NCI-H2107 (cell line): ENCODE measurements at places on chromosomes 6 and 20.

DNA sequence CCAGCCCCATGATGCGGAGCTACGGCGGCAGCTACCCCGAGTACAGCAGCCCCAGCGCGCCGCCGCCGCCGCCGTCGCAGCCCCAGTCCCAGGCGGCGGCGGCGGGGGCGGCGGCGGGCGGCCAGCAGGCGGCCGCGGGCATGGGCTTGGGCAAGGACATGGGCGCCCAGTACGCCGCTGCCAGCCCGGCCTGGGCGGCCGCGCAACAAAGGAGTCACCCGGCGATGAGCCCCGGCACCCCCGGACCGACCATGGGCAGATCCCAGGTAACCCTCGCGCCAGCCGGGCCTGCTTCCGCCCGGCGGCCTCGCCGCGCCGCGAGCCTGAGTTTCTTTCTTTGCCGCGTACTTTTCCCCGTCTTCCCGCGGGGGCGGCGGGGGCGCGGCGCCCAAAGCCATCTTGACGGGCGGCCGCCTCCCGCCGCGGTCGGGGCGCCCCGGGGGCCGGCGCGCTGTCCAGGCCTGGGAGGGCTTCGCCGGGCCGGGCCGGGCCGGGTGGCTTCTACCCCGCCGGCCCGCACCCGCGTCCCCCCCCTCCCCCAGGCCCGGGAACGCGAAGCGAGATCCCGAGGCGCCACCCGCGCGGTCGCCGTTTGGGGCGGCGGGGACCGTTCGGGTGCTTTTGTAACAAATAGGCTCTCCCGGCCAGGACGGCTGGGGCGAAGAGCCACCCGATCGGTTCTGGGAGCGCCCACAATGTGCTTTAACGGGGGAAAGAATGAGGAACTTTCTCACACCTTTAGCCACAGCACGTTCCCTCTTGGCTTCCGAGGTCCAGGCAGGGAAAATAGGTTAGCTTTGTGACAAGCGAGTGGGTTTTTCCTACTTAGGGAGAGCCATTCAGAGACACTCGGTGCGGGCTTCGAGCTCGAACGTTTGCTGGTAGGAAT, 2.3 kb downstream of the ARID1B start:
- no peak for DNase-seq

GRCh38 chr20:24965065-24965919, 16.2 kb downstream of the CST7 start:
- DNase-seq: no peak

DNA sequence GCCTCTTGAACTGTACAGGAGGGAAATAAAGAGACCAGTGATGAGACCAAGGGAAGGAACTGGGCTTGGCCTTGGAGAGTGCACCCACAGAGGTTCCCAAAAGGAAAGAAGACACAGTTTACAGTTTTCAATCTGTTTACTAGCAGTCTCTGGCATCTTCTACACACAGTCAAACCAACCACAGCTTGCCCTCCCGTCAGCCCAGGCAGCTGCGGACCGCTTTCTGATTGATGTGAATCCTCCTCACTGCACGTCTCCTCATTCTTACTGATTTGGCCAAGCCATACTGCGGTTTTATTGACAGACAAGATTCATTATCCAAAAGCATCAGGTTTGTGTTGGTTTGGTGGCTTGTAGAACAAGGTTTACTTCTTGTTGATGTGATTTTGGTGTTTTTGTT, 104.5 kb upstream of the ASF1A start:
- DNase-seq: no peak

DNA sequence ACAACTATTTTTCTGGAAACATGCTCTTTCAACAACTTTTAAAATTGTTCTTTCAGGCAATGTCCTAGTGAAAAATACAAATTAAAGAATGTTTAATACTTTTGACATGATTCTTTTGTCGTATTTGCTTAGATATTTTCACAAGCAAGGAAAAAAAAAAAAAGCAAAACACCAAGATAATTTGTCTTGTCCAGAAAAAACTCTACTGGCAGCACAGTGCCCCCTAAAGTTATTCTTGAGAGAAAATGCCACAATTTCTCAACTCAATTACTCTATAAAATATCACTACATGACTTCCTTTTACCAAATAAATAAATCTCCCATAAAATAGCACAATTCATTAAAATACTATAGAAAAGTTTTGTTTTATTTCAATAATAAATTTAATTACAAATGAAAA, 652.5 kb upstream of the EPHA7 start:
- no peak for DNase-seq

GRCh38 chr6:114650891-114651290, 308.1 kb upstream of the HS3ST5 start:
- no peak for DNase-seq

- no peak for DNase-seq
Measured at GRCh38 chr6:139361211-139361610, 13.2 kb downstream of the CITED2 start.

GRCh38 chr6:143900358-143900757, 36.1 kb downstream of the ZC2HC1B start:
- no peak for DNase-seq

- no peak for DNase-seq
Measured at GRCh38 chr6:55594442-55594841, 15.4 kb upstream of the HMGCLL1 start.

- no peak for DNase-seq
Measured at GRCh38 chr6:45587229-45588060, 209.7 kb upstream of the SUPT3H start.

- no peak for DNase-seq
Measured at GRCh38 chr20:37566590-37567330, 39.1 kb upstream of the BLCAP start.

DNA sequence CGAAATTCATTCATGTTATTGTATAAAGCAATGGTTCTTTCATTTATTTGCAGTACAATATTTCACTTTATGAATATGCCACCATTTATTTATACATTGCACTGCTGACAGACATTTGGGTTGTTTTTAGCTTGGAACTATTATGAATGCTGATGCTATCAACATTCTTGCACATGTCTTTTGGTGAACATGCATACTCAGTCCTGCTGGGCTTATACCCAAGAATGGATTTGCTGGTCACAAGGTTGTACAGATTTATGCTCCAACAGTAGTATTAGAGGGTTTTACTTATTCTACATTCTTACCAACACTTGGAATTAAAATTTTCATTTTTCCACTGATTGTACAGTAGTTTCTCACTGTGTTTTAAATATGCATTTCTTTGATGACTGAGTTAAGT, 126.2 kb downstream of the PTPRK start:
- no peak for DNase-seq

DNA sequence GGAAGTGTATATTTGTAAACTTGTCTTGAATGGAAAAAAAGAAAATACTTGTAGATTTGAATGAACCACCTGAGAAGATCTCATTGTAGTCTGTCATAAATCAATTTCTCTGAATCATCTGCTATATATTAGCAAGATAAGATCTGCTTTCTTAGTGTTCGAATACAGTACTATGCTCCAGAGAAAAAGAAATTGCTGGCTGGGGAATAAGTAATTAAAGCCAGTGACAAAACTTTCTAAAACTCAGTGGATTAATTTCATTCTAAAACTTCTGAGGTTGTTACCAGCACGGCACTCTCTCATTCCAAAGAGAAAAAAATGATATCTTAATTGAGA, 22.4 kb upstream of the MROH8 start:
- DNase-seq: no peak

- no peak for DNase-seq
Measured at GRCh38 chr6:15502446-15503345, 160.1 kb downstream of the DTNBP1 start.

DNA sequence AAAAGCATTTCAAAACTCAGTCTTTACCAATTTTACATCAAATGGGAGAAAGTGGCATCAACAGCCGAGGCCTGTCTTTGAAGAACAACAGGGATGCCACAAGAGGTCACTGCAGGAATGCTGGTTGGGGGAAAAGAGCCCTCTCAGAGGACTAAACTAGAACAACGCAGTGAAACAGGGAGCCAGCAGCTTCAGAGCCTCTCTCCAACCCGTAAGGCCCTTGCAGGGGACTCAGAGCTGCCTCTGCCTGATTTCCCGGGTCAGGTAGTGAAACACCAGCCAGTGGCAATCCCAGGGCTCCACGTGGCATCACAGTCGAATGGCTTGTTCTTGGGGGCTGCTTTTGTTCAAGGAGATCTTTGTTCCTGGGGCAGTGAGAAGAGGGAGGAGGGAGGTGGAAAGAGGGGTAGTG, 55.0 kb upstream of the KCNK16 start:
- DNase-seq: no peak

GRCh38 chr6:21455071-21455470, 138.5 kb upstream of the SOX4 start:
- DNase-seq: no peak

GRCh38 chr6:124823240-124824111, 138.8 kb upstream of the RNF217 start:
- no peak for DNase-seq

GRCh38 chr6:50819904-50820868, 1.5 kb downstream of the TFAP2B start:
- DNase-seq: no peak

DNA sequence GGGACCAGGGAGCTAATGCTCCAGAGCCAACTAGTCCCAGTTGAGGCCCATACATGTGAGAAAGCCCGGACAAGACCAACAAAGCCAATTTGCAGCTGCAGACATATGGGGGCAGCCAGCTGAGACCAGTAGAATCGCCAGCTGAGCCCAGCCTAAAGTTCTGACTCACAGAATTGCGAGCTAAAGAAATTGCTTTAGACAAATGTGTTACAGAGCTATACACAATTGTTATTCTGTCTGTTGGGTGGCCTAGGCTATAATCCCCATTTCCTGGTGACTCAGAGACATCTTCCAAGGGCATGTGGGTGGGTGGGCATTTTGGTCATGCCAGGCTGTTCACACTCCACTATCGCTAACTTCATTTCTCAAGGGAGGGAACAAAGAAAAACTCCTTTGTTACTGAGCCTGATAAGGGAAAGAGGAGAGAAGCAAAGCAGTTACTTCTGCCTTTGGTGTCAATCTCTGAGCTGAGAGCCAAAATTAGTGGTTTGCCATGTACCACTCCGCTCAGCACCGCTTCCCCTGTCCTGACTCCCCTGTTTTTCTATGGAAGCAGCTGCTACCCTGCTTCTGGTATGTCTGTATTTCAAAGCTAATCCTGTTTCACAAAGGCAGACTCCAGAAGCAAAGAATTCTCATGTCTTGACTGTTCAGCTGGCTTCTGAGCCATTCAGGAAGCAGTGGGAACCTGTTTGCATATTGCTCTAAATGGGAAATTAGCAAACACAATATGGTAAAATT, 26.1 kb downstream of the SCP2D1 start:
- no peak for DNase-seq

DNA sequence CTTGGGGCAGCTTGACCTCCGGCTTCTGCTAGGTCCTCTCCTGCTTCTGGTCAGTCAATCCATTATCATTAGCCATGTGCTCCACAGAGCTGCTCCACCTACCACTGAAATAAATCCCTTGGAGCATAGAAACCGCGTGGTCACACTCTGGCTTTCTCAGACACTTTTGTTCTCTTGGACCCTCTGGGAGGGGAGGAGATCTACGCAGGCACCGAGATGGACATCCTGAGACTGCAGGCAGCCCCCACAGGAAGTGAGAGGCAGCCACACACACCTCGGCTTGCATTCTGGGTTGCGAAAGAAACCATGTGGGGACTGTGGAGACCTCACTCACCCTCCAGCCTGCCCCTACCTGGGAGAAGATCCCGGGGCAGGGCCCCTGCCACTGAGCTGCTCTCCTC, 79.5 kb downstream of the FYN start:
- no peak for DNase-seq

- no peak for DNase-seq
Measured at GRCh38 chr6:169188475-169188874, 65.2 kb downstream of the THBS2 start.

DNA sequence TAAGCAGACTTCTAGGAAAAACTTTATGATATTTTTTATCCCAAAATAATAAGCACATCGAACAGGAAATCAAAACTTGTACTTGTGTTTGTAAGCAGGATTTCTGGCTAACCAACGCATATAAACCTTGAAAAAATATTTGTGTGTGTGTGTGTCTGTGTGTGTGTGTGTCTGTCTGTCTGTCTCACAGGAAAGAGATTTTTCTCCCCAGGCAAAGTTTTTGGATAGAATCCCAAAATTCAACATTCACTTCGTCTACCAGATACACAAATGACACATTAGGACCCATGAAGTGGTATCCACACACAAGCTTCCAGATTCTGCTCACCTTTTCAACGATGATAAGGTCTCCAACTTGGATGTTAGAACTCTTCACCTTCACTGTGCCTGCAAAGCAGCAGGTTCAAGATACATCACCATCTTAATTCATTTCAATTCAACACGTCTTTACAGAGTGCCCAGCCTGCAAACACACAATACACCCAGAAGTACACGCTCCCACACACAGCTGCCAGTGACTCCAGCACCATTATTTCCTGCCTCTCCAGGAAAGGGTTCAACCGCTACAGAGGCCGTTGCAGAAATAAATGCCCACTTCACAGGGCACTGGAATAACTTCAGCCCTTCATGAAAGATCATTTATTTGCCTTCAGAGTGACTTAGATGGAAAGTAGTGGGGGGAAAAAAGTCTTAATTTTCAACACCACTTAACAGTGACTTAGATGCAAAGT, 70.9 kb downstream of the ATP9A start:
- no peak for DNase-seq

GRCh38 chr20:57433657-57434389, 42.6 kb downstream of the RBM38 start:
- DNase-seq: no peak

DNA sequence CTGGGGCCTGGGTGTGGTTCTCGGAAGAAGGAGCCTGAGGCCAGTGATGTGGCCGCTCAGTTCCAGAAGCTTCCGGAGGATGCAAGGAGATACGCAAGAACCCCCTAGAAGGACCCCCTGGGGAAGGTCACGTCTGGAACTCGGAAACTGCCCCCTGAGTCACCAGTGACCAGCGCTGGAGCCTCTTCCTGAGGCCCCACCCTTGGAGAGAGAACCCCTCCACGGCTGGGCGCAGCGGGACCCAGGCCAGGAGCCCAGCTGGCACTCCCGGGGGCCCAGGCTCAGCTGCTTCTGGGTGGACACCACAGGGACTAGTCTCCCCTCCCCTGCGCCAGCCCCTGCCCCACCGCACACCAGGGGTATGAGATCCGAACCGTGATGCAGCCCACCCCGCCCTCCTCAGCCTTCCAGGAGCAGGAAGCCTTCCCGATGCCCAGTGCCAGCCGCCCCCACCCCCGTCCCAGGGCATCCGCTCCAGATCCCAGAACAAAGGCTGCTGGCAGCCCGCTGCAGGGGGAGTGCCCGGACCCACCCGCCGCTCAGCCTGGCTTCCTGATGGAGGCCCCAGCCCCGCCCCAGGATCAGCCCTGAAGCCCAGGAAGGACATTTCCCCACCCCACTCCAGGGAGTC, 7.5 kb downstream of the LAMA5 start:
- no peak for DNase-seq

DNA sequence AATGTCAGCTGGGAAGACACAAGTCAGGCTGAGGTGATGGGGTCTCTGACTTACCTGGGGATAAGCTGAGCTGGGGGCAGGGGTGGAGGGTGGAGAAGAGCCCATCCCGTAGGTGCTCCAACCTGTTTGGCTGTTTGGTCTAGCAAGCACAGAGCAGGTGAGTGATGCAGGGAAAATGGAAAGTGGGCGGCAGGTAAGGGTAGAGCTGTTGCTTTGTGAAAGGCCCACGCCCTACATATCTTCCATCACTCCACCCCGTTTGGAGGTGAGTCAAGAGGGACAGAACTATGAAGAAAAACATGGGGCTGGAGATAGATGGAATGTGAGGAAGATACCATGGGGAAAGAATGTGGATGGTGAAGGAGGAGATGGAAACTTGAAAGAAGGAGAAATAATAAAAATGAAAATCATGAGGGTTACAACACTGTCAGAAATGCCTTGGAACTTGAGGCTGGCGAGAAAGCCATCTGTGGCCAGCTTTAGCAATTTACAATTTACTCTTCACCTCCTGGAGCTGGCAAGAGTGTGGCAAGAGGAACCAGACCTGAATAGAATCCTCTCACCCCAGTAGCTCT, 1.3 kb downstream of the LY6G6C start:
- no peak for DNase-seq
